Right atrium auricular region (tissue), 2 donors: ENCODE measurements at places on chromosomes 3 and 15. TPM values are rescaled to one million over a fixed set of nuclear protein-coding genes. Genes with fewer than 3 reads are reported as not detected.

DNA sequence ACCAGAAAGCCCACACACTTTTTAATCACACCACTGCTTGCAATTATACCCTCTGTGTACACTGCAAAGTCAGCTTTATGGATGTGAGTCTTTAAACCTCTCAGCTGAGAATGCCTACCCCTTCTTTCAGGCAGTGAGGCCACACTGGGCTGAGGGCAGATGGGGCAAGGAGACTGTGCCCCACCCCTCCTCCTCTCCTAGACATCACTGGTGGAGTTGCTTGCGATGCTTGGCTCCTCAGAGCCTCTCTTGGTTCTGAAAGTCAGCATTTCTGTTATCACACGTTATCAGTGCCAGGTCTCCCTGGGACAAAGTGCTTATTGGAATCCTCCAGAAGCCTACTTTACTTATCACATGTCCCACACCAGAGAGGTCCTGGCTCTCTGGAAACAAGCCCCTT is 128.2 kb downstream of the ZNF621 start:
- DNase-seq = no peak

- DNase-seq = no peak
Measured at GRCh38 chr15:64865998-64866520, 24.3 kb downstream of the PLEKHO2 start.

DNA sequence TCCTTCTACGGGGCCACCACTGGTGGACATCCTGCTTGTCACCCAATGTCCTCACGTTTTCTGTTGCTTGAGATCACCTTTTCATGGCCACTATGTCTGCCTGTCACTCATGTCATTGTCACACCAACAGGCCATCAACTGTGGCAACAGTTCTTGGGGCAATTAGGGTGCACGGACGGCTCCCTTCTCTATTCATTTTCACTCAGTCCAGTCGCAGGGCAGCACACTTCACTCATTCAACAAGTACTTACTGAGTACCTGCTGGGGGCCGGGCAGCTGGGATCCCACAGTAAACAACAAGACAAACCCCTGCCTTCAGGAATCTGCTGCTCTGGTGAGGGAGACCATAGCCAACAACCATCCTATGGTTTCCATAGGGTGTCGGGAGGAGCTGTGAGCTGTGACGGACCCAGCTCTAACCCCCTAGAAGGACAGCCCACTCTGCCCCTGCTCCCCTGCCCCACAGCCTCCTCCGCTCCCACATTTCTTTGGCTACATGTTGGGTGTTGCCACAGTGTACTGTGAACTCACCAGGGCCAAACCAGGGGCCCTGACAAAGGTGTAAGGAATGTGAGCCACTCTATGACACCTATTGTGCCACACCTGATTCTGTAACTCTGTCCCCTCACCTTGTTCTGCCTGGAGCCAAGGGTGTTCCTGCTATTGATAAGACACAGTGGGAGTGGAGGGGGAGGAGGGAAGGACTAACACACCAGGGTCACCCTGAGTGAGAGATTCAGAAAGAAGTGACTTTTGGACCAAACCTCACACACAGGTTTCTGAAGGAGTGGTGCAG is 1.9 kb downstream of the VILL start:
- no peak for DNase-seq

GRCh38 chr3:24139463-24140412 is 194.7 kb downstream of the NR1D2 start:
- no peak for DNase-seq

DNA sequence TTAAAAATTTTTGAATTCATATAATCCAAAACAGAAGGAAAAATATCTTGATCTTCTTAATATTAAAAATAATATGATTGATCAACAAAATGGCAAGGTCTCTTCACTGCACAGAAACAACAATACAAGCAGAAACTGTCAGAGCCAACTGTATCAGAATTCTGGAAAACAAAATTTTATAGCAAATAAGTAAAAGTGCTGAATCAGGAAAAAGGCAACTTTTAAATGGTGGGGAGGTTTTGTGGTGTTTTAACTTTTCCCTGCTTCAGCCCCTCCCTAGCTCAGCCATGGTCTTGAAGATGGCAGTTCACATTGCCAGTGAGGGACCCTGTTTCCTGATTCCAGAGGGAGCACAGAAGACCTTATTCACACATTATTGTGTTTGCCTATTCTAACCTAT is 37.6 kb downstream of the SPESP1 start:
- no peak for DNase-seq

GRCh38 chr15:86159468-86159867 is 79.8 kb downstream of the AGBL1 start:
- DNase-seq = no peak

GRCh38 chr3:41200669-41201021 is 1.3 kb downstream of the CTNNB1 start:
- no peak for DNase-seq

DNA sequence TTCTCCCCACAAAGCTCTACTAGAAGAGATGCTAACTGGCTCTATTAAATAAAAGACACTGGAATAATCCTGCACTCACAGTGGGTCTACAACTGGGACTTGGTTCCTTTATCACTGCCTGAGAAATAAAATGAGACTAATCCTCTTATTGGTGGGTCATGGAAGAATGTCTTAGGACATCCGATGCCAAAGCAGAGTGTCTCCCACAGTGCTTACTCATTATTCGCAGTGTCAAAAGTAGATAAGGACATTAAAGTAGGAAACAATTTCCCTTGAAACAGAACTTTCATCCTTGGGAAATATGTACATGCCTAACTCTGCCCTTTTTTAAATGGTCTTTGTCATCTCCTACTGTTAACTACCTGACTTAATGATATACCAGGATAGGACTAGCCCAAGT is 71.5 kb downstream of the GSK3B start:
- DNase-seq = no peak

DNA sequence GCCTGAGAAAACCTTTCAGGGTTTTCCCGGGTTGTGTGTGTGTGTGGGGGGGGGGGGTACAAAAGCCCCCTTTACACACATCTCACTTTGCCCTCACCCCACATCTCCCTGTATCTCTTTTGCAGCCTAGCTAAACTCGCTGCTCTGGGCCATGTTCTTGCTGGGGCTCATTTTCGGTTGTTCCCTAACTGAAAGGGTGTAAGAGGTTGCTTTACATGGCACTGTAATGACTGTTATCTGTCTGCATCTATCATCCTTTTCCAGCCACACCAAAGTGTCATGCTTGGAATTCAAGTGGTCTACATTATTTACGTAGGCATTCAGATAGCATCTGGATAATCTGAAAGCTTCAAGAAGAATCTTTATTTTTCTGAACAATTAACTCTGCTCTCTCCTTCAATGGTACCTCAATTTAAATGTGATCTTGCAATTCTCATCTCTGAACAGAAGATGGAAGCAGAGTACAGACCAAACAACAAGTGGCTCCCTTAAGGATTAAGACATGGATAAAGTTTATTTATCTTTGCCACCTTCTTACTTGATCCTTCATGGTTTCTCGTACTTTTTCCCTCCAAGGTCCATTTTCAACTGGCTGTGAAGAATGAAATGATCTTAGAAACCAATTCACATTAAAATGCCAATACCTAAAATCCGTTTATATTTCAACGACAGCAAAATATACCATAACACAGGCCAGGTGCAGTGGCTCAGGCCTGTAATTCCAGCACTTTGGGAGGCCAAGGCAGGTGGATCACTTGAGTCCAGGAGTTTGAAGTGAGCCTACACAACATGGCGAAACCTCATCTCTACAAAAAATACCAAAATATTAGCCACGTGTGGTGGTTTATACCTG is 34.9 kb downstream of the DCLK3 start:
- no peak for DNase-seq

DNA sequence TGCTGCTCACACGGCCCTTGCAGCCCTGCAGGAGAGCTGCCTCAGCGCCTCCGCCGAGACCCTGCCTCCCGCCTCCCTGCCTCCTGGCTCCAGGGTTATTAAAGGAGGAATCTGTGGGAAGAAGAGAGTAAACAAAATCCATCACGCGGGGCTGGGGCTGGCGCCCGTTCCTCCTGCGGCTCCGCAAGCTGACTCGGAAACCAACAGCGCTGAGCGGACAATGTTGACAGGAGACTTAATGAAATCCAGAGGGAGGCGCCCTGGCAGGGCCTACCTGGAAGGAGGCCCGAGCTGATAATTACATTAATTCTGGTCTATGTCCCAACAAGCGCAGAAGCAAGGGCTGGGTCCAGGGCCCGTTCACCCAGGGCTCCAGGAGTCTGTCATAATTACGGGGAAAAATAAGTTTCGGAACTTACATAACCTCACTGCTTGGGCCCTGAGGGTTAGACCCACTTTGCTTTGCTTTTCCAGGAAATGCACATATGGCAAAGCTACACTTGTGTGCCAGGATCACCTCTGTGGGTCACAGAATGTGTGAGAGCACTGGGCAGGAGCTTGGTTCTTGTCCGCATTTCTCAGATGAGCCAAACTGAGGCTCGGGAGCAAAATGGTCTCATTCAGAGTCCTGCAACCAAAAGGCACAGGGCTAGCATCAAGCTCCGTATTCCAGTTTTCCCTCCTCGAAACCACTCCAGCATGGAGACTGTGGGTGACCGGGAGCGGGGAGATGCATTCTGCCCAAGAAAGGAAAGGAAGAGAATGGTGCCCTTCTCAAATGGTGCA is 43.8 kb upstream of the SLC6A6 start:
- DNase-seq = peak; percentile 68

GRCh38 chr15:76968306-76968705 is 26.6 kb upstream of the PSTPIP1 start:
- DNase-seq = no peak

GRCh38 chr15:63718590-63719035 is 115.1 kb downstream of the HERC1 start:
- DNase-seq = no peak

- DNase-seq = no peak
Measured at GRCh38 chr15:78536134-78536533, 4.1 kb upstream of the PSMA4 start.

- DNase-seq = no peak
Measured at GRCh38 chr15:37981775-37982174, 47.3 kb downstream of the TMCO5A start.

GRCh38 chr15:85793641-85794597 is 806 bp downstream of the KLHL25 start:
- DNase-seq = no peak

DNA sequence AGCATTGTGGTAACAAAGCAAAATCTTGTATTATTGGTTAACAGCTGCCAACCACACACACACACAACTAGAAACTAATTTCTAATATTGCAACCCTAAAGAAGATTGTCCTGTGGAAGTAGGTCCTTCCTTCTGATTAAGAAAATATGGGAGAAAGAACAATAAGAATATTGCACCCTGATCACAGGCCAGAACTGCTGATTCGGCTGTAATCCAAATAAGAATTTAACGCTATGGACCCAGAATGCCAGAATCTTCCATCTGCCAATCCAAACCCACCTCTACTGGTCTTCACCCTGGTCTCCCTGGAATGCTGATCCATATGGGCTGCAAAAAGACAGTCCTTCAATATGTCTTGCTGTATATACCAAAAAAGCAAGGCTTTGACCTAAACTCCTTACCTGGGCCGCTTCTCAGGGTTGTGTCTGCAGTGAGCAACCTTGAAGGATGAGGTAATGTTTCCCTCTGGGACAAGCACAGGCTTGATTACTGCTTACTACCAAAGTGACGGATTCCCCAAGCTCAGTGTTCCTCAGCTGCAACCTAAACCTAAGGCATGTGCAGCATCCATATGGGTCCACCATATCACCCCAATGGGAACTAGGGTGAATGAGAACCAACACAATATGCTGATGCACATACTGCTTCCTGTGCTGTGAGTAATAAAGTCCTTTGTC is 8.0 kb downstream of the CCDC14 start:
- DNase-seq = no peak

DNA sequence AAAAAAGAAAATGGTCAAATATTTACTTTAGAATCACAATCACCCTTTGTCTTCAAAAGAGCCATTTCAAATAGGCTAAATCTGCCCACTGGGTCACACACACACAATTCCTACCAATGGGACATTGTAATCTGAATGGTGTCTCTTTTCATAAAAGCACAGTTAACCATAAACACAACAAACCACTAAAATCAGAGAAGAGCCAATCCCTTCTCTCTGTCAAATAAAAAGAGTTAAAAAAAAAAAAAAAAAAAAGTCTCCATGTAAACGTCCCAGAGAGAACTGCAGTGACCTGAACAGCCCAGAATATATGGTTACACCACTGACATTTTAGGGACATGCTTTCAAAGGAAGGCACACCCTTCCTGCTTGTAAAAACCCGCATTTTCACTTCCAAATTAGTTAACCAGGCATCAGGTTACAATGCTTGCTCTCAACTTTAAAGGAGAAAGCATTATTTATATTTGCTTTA is 63.7 kb downstream of the PRICKLE2 start:
- no peak for DNase-seq

DNA sequence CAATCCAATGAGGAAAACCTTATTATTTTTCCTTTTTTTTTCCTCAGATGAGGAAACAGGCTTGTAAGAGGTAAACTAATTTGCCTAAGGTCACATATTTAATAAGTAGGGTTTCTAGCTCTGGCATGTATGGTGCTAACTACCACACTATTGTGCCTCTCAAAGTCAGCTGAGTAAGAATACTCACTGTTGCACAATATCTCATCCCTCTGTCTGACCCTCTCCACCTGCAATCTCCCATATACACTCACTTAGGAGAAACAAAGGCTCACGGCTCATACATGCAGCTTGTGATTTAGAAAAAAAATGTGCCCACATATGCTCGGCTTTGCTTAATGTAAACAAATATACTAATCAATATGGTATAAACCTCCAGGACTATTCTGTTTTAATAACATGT is 10.4 kb upstream of the ARIH1 start:
- no peak for DNase-seq

DNA sequence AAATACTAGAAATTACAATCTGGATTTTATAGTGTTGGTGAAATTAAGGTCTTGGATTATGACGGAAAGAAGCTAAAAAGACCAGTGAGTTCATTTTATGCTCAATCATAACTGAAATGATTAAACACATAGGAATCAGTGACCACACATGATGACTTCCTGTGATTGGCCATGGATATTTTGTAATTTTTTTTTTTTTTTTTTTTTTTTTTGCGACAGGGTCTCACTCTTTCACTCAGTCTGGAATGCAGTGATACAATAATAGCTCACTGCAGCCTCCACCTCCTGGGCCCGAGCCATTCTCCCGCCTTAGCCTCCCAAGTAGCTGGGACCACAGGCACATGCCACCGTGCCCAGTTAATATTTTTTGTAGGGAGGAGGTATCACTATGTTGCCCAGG is 47.4 kb downstream of the PAQR5 start:
- DNase-seq = no peak

PCOLCE2 gene
- total RNA-seq = 79.1 TPM

ALDH1A2 gene
- 38.7 TPM for total RNA-seq

MYLK gene
- total RNA-seq = 30.5 TPM

C3orf85 gene
- not detected for total RNA-seq

C3orf20 gene
- total RNA-seq = not detected

GUCA1C gene
- not detected for total RNA-seq
